ENCODE measurements at places on chromosomes 7 and 10.

- DNase-seq, result no peak
Measured at GRCh38 chr10:102674566-102674965, 30.3 kb downstream of the TRIM8 start.

DNA sequence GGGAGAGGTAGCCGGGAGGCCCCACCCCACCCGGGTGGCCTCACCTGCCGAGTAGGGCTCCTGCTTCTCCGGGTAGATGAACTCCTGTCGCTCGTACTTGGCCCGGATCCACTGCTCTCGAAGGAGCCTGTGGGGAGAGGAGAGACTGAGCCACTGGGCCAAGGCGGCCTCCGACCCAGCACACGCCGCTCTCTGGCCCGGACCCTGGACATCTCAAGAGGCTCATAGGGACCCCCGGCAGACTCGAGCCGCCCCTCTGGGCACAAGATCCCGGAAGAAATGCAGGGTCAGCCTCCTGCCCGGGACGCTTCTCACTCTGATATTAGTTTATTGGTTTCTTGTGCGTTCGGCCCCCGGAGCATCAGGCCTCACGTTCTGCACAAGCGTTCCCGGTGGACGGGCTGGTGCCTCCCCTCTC is 34.5 kb downstream of the ADAP1 start:
- peak; percentile 5 for DNase-seq

GRCh38 chr10:87090779-87091178 is 3.9 kb downstream of the GLUD1 start:
- no peak for DNase-seq

- no peak for DNase-seq
Measured at GRCh38 chr7:66903360-66904062, 17.5 kb upstream of the TMEM248 start.

GRCh38 chr7:19776981-19777380 is 3.6 kb upstream of the TMEM196 start:
- no peak for DNase-seq

- peak; percentile 26 for DNase-seq
Measured at GRCh38 chr10:63977329-63977923, 456.2 kb downstream of the REEP3 start.

DNA sequence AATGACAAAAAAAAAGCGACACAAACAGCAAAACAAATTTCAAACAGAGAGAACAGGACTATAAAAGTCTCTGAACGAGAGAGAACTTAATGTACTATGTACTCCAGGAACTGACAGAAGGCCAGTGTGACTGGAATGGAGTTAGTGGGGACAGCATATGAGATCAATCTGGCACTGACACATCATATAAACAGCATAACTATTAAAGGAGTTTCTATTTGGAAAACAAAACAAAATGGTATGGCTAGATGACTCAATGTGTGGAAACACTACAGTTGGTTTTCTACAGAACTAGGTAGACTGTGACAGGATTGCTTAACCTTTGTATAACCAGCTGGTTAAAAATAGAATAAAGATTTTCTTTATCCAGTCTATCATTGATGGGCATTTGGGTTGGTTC is 232.9 kb upstream of the KAT6B start:
- no peak for DNase-seq

DNA sequence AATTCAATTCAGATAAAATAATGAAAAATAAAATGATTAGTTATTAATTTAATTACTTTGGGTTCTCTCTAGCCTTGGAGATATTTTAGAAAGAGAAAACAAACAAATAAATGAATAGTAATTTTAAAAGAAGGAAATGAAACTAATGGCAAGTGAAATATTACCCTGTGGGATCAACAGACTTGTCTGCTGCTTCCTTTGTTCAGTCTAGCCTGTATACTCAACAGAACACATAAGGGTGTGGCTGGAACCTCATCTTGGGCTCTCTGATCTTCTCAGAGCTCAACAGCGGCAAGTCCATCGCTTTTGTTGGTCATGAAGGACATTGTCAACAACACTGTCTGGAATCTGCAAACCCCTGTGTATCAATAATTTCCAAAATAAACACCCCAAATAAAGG is 904.9 kb downstream of the IPMK start:
- DNase-seq, result no peak

DNA sequence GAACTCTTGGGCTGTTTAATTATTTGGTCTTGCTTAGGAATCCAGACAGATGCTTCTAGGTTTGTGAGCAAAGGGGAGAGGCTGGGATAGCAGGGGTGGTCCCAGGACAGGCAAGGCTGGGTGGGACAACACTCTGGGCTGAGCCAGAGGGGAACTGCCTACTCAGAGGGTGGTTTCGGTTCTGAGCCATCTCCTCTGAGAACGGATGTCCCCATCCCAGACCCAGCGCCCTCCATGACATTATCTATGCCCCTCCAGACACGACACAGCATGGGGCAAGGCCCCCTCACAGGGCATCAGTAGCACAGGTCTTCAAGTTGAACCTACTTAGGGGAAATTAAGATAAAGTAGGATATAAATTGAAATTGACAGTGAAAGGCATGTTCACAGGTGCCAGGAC is 7.1 kb downstream of the ASB10 start:
- DNase-seq, result no peak

GRCh38 chr7:149319376-149319775 is 57.4 kb downstream of the ZNF783 start:
- DNase-seq, result no peak

DNA sequence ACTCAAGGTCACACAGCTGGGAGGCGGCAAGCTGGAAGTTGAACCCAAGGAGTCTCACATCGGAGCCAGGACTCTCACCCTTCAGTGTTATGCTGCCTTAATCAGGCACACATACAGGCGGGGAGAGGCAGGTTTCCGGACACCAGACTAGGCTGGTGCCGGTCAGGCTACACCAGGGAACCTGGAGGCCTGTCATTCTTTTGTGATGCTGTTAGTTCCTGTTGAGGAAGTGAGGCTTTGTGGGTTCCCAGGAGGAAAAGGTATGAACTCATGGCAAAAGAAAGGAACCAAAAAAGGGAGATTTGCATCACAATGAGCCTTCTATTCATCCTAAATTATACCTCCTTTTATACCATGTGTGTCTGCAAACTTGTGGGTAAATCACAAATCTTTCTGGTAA is 103.8 kb downstream of the TCF7L2 start:
- no peak for DNase-seq

GRCh38 chr7:77544518-77544917 is 7.4 kb downstream of the PTPN12 start:
- no peak for DNase-seq

- DNase-seq, result peak; percentile 33
Measured at GRCh38 chr7:150324373-150324961, 1.1 kb upstream of the ACTR3C start.

DNA sequence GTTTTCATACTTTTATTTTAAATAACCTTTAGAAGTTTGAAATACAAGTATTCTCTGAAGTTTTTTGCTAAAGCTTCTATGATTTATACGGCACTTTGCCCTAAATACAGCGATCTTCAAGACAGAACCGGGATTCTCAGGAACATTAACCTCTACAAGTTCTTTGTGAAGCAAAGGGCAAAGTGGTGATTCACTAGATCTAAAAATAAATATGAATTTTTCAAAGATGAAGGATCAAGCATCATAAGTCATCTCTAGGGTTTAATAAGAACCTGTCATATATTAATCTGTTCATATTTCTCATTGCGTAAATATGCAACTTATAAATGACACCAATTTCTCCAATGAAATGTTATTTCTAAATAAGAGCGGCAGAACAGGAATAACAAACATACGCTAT is 30.7 kb downstream of the DGKB start:
- no peak for DNase-seq

GRCh38 chr7:30467271-30467670 is 11.3 kb downstream of the NOD1 start:
- DNase-seq, result no peak

DNA sequence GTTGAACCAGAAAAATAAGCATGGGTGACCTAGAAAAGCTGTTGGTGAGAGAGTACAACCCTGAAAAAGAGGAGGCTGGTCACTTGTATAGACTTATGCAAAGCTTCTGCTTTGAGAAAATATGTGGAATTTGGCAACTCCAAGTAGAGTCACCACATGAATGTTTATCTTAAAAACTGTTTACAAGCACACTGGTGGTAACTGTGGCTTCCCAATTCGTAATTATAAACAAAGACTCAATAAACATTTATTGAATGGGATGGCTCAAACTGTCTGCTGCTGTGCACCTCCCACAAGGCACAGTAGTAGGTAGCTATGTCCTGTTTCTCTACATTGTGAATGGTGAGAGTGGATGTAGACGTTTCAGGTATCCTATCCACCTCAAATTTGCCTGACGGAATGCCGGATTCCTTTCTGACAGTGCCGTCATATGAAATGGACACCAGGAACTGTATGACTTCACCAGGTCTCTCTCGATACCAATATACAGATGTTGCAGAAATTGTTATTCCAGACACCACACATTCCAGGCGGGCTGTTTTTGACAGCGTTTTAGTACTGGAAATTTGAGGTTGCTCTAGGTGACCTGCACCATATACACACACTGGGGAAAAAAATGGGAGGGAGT is 43.4 kb upstream of the TARP start:
- DNase-seq, result no peak

DNA sequence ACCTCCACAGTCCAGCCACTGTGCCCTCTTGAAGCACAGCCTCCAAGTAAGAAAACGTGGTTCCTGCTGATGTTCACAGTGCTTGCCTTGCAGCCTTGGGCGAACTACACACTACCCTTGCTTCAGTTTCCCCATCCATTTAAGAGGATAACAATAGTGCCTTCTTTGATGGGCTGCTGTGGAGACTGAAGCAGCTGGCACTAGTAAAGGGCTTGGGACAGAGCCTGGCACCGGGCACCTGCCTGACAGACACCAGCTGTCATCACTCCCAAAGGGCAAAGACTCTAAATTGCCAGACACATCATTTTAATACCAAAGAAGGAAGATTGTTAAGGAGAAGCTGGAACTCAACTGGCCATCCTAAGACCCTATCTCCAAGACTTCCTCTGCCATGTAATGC is 3.1 kb upstream of the C10orf90 start:
- no peak for DNase-seq
